ENCODE measurements at places on chromosomes 1 and 21. TPM values are rescaled to one million over a fixed set of nuclear protein-coding genes. Genes with fewer than 3 reads are reported as not detected.

Gene CLEC20A
- not detected for total RNA-seq

Gene NUDC
- 106 TPM for total RNA-seq

Gene PRELP
- not detected for total RNA-seq

Gene IRF6
- total RNA-seq = 106 TPM

Gene CLDN17
- total RNA-seq = not detected

Gene EVA1B
- total RNA-seq = 5.7 TPM

Gene KIF21B
- 9.5 TPM for total RNA-seq

Gene TXNIP
- 599 TPM for total RNA-seq

Gene EXO1
- 17.5 TPM for total RNA-seq

Gene RNASEL
- 4.2 TPM for total RNA-seq

Gene TDRD5
- 0.12 TPM for total RNA-seq

Gene SPRR2B
- not detected for total RNA-seq

Gene PTPN22
- total RNA-seq = 0.89 TPM

Gene ANGPTL1
- total RNA-seq = not detected

Gene CFAP74
- not detected for total RNA-seq

Gene MX2
- total RNA-seq = not detected

Gene IVL
- 0.33 TPM for total RNA-seq

Gene CELA3A
- total RNA-seq = not detected

Gene PIK3R3
- 9.3 TPM for total RNA-seq

Gene SPRR2D
- 430 TPM for total RNA-seq

Gene AMY1B
- not detected for total RNA-seq

Gene TXLNA
- total RNA-seq = 64.8 TPM

Gene CHAF1B
- 6.4 TPM for total RNA-seq

Gene RHCE
- total RNA-seq = 0.61 TPM

Gene LINGO4
- 0.10 TPM for total RNA-seq

GRCh38 chr1:46587069-46587468 lies 17.0 kb downstream of the MKNK1 start:
- no peak for DNase-seq

DNA sequence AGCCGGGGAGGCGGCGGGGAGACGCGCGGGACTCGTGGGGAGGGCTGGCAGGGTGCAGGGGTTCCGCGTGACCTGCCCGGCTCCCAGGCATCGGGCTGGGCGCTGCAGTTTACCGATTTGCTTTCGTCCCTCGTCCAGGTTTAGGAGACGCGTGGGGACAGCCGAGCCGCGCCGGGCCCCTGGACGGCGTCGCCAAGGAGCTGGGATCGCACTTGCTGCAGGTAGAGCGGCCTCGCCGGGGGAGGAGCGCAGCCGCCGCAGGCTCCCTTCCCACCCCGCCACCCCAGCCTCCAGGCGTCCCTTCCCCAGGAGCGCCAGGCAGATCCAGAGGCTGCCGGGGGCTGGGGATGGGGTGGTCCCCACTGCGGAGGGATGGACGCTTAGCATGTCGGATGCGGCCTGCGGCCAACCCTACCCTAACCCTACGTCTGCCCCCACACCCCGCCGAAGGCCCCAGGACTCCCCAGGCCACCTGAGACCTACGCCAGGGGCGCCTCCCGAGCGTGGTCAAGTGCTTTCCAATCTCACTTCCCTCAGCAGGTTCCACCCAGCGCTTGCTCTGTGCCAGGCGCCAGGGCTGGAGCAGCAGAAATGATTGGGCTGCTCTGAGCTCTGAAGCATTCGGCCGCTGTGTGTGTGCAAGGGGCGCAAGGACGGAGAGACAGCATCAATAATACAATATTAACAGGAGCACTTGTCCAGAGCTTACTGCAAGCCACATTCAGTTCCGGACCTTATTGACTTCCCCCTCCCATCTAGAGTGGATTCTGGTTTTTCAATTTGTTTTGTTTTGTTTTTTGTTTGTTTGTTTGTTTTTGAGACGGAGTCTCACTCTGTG lies 10.3 kb downstream of the SIM2 start:
- no peak for DNase-seq

GRCh38 chr1:210347112-210347511 lies 18.4 kb downstream of the HHAT start:
- no peak for DNase-seq

DNA sequence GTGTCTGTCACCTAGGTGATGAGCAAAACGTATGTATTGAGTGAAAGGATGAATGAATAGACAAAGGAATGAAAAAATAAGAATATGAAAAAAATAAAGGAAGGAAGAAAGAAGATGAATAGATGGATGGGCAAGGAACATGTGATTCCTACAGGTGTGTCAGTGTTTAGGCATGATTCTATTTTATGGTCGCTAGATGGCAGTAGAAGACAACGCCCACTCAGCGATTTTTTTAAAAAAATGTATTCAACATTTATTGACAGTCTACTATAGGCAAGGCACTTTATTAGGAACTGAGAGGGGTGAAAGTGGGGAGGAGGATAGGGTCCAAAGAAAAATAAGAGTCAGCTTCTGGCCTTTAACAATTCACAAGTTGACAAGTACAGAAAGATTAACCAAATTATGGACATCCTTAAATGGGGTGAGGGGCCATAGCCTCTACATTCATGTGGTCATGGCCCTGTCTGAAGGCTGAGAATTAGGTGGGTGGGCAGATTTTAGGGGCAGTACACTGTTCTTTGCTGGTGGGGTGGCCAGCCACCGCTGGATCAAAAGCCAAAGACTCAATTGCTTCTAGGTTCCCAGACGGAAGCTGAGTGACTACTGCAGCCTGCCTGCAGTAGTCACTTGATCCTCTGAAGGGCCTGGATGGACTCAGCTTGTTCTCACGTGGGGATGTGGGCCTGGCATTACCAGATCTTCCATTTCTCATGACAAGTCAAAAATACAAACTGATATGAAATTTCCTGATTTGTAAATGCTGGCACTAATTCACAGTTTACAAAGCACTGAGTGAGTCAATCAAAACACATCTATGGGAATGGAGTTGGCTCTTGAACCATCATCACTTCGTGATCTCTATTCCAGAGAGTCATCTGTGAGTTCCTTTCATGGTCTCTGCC lies 83.9 kb downstream of the FASLG start:
- peak; percentile 61 for DNase-seq

- DNase-seq = no peak
Measured at GRCh38 chr1:82015444-82015843, 214.7 kb downstream of the ADGRL2 start.

- DNase-seq = no peak
Measured at GRCh38 chr1:162218975-162219374, 149.5 kb downstream of the NOS1AP start.

- DNase-seq = no peak
Measured at GRCh38 chr1:57546549-57547330, 122.9 kb upstream of the DAB1 start.

DNA sequence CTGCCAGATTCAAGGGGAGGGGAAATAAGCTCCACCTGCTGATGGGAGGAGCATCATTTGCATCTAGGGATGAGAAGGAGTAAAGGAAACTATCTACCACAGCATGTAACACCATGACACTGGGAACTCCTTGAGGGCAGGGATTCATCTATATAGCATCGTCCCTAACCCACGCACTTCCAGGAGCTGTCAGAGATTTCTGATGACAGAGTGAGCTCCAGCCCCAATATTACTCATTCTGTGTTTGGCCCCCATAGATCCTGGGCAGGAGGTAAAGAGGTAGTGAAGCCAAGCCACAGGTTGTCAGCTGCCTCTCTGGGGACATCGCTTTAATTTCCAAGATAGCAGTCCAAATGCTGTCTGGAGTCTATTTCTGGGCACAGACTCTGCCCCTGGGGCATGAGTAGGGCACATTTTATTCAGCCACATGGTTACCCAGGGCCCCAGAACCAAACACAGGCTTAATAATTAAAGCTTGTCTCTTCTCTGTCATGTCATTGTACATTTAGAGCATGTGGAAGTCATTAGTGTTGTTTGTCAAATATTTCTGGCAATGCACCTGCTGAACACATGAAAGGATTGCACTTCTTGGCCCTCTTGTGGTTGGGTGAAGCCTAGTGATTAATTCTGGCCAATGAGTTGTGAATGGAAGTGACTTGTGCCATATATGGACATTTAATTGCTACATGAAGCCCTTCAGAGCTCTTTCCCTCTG lies 105.9 kb upstream of the POU3F1 start:
- peak; percentile 54 for DNase-seq

GRCh38 chr21:45620201-45620923 lies 23.2 kb upstream of the PCBP3 start:
- no peak for DNase-seq

DNA sequence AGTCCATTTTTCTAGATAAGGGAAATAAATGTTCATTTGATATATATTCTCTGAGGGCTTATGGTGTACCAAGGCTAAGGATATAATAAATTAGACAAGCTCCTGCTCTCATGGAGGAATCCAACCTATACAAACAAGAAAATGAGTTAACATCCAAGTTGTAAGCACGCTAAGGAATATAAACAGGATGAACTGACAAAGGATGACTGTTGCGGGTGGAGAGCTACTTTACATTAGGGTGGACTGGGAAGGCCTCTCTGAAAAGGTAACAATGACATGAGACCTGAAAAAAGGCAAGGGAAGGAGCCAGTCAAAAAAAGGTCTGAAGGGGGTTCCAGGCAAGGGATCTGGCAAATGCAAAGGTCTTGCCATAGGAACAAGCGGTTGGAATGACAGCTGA lies 3.1 kb downstream of the BCAR3 start:
- DNase-seq = no peak

DNA sequence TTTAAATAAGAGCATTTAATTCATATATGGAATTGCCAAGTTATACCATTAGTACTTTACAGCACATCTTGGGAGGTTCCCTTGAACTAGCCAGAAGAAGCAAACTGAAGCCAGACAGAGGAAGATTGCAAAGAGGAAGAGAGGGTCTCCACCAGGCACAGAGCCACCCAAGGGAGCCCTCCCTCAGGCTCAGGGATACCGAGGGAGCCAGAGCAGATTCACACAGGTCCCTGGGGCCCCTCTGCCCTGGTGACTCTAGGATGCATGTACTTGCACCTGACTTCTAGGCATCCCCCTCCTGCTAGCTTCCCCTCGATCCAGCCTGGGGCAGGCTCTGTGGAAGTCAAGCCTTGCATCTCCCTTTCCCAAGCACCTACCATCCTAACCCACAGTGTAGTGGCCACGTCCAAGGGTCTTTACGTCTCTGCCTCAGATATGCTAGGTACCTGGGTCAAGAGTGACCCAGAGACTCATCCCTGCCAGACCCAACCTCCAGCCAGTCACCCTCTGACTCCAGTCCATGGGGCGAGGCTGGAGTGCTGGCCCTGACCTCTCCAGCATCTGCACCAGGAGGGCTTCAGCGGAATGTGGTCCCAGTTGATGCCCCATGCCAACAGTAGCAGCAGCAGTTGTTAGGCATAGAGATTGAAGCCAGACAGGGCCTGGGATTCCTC lies 6.4 kb downstream of the IFNAR2 start:
- no peak for DNase-seq

- DNase-seq = no peak
Measured at GRCh38 chr1:232883992-232884661, 66.3 kb upstream of the NTPCR start.

DNA sequence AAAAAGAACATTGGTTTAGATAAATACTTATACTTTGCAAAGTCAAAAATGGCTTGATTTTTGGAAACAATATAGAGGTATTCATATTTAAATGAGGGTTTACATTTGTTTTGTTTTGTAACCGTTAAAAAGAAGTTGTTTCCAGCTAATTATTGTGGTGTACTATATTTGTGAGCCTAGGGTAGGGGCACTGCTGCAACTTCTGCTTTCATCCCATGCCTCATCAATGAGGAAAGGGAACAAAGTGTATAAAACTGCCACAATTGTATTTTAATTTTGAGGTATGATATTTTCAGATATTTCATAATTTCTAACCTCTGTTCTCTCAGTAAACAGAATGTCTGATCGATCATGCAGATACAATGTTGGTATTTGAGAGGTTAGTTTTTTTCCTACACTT lies 65.3 kb upstream of the SAMD13 start:
- no peak for DNase-seq

DNA sequence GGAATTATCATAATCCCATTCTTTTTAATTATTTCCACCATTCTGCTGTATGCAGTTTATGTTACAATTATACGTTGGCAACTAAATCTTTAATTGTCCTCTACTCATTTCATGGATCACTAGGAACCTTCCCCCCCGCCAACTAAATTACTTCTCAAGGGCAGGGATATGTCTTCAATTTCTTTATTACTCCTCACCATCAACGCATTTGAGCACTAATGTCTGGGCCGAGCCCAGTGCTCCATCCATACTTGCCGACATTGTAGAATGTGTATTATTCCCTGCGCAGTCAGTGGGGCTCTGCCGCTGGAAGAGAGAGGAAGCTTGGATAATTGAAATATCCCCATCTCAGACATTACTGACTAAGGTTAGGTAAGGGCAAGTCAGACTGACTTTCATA lies 236.4 kb upstream of the AJAP1 start:
- DNase-seq = no peak

DNA sequence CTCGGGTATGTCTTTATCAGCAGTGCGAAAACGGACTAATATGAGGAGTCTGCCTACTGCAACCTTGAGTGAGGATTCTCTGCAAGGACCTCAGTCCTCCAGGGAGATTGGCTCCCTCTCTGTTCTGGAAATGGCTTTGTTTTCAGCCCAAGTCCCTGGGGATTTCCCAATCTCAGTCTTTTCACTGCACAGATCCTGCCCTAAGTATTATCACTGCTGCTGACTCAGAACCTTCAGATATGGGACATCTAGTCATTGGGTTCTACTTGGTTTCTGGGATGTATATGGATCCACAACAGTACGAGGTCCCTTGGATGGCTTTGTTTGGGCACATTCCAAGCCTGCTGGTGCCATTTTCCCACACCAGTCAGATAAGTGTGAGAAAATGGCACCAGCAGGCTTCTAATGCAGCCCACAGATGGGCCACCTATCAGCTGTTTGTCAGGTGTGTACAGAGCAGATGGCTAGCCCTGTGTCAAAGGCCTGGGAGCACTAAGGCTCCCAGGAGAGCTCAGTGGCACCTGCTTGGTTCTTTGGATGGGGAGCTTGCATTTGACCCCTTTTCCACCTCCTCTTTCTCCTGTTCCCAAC lies 27.4 kb downstream of the ELF3 start:
- DNase-seq = peak; percentile 52
